ENCODE measurements at places on chromosomes 12 and 14.

DNA sequence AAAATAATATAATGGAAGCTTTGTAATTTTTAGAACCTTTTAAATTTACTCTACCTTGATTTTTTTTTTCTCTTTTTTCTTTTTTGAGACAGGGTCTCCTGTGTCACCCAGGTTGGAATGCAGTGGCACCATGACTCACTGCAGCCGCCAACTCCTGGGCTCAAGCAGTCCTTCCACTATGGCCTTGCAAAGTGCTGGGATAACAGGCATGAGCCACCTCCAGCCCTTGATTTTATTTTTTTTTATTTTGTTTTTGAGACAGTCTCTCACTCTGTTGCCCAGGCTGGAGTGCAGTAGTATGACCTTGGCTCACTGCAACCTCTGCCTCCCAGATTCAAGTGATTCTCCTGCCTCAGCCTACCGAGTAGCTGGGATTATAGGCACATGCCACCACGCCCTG, 65.3 kb upstream of the TRAF3 start:
- no peak for DNase-seq

GRCh38 chr12:18813753-18814152, 75.8 kb downstream of the CAPZA3 start:
- no peak for DNase-seq

DNA sequence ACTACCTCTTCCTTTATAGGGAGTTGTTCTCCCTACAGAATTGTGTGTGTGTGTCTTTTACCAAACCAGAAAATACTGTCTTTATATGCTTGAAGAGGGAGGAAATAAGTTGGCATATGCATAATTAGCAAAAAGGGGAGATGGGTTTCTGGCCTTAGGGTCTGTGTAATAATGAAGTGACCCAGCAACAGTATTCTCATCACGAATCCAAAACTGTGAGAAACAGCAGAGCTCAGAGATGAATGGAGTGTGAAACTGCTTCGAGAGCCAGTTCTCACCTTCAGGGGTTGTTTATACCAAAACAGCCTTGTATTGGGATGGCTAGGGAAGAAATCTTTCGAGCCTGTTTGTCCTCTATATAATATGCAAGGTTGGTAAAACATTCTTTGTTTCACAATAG, 227.5 kb downstream of the MON2 start:
- no peak for DNase-seq

- no peak for DNase-seq
Observed at GRCh38 chr12:31325524-31325875, 450 bp downstream of the SINHCAF start.

- no peak for DNase-seq
Observed at GRCh38 chr12:108173892-108174291, 44.8 kb downstream of the WSCD2 start.

GRCh38 chr14:65997347-65997746, 488.8 kb upstream of the CCDC196 start:
- DNase-seq: no peak

- no peak for DNase-seq
Observed at GRCh38 chr14:102591372-102591943, 991 bp upstream of the RCOR1 start.

DNA sequence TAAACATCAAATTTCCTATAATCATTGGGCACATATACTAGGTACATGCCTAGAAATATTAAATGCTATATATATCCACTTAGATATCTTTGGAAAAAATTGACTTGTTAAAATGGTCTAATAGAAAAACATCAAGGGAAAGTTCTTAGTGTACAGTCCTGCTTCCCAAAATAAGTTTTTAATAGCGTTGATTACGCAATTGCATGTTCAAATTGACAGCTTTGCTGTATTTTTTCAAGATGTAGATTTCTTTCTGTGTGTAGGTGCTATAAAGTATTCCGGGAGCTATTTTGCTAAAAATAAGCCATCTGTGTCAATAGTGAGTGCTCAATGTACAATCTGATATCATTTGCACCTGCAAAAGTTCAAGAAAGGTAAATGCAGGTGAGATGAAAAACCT, 463.9 kb upstream of the ATP2B1 start:
- no peak for DNase-seq

GRCh38 chr12:41008472-41008871, 179.6 kb upstream of the PDZRN4 start:
- DNase-seq: no peak

- peak; percentile 15 for DNase-seq
Observed at GRCh38 chr12:87995581-87996178, 33.5 kb downstream of the C12orf50 start.

DNA sequence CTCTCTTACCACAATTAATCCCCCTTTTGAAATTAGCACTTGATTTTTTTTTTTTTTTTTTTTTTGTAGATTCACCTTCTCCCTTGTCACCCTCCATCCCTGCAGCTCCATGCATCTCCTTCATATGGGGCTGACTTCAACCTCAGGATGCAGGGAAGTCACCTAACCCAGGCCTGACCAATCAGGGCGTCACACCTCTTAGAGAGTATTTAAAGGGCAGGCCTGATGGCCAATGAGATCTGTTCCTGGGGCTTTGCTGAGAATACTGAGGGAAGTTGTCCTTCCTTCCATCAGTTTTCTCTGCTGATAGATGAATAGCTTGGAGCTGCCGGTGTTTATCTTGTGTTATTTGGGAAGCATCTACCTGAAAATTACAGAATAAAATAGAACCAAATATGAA, 1104.7 kb upstream of the TMEM132C start:
- no peak for DNase-seq

- DNase-seq: no peak
Observed at GRCh38 chr12:39581592-39581991, 38.0 kb downstream of the ABCD2 start.

- DNase-seq: no peak
Observed at GRCh38 chr12:56324206-56324605, 8.4 kb upstream of the CNPY2 start.

GRCh38 chr12:108801736-108802100, 55.7 kb downstream of the SSH1 start:
- DNase-seq: no peak

DNA sequence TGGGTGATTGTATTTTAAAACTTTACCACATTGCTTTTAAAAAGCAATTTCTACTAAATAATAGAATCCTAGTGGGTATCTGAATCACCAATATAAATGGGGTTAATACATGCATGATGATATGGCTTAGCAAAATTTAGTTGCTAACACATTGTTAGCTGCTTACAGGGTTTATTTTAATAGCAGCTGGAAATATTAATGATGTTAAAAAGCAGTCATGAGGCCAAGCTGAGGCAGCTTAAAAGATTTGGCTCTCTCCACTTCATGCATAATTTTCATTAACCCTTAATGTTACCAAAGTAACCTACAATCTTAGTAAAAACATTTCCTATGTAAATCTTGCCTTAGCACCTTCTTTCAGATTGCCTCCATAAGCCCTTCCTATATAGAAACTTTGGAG, 49.2 kb upstream of the CNOT2 start:
- DNase-seq: no peak

GRCh38 chr12:124713041-124713435, 145.6 kb upstream of the NCOR2 start:
- no peak for DNase-seq

DNA sequence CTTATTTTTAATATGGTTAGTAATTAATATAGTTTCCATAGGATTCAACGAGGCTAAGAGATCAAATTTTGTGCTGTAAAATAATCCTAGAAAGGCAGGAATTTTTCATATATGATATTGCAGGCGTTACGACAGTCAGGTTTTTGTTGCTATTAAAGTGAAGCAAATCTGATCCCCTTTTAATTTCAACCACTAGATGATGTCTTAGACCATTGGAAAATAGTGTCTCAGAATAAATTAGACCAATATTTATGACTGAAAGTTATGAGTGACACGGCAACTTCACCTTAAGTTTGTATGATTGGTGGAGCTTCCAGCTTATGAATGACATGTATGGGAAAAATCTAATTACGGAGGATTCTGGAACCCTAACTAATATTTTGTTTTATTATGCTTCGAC, 2.5 kb downstream of the TPH2 start:
- DNase-seq: no peak

GRCh38 chr14:35368139-35368460, 36.4 kb downstream of the NFKBIA start:
- DNase-seq: no peak

DNA sequence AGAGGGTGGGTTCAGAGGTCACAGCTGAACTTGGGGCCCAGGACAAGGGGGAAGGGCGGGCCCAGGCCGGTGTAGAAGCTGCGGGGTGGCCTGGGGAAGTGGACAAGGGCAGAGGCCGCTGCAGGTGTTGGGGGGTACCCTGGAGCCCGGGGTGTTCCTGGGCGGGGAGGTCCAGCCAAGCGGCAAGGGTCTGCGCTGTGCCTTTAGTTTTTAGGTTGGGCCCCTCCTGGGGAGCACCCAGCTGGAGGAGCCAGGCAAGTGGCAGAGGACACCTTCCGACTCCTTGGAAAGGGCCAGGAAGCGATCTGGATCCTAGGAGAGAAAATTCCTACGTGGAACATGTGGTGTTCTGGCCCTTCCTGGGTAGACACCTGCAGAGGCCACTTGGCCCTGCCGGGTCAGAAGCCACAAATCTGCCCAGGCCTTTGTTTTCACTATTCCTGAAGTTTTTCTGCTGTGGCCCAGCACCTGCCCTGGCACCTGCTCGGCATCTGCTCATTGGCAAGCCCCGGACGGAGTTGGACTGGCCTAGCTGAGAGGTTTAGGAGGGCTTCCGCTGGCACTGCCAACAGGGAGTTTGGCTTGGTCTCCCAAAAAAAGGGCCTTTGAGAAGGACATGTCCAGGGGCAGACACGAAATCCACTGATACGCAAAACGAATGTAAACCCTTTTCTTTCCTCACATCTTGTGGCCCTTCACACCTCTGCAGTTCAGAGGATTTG, 61.1 kb downstream of the SMUG1 start:
- DNase-seq: no peak

All from NCI-H187 (cell line).